Thoracic aorta (tissue), 2 donors: ENCODE measurements at places on chromosomes 1 and 21. TPM values are rescaled to one million over a fixed set of nuclear protein-coding genes. Genes with fewer than 3 reads are reported as not detected.

Gene DONSON
- 12.1 TPM for total RNA-seq

Gene PADI6
- total RNA-seq: not detected

Gene CD55
- total RNA-seq: 109 TPM

Gene WNT4
- not detected for total RNA-seq

Gene SPATA1
- 3.6 TPM for total RNA-seq

Gene ALPL
- total RNA-seq: 7.8 TPM

Gene LRIF1
- 3.0 TPM for total RNA-seq

Gene DIRAS3
- total RNA-seq: 4.6 TPM

Gene ANGPTL7
- total RNA-seq: 19.4 TPM

Gene CFHR1
- total RNA-seq: not detected

Gene PCP4
- 5.4 TPM for total RNA-seq

Gene REN
- total RNA-seq: not detected

Gene ZSCAN20
- total RNA-seq: 15.4 TPM

DNA sequence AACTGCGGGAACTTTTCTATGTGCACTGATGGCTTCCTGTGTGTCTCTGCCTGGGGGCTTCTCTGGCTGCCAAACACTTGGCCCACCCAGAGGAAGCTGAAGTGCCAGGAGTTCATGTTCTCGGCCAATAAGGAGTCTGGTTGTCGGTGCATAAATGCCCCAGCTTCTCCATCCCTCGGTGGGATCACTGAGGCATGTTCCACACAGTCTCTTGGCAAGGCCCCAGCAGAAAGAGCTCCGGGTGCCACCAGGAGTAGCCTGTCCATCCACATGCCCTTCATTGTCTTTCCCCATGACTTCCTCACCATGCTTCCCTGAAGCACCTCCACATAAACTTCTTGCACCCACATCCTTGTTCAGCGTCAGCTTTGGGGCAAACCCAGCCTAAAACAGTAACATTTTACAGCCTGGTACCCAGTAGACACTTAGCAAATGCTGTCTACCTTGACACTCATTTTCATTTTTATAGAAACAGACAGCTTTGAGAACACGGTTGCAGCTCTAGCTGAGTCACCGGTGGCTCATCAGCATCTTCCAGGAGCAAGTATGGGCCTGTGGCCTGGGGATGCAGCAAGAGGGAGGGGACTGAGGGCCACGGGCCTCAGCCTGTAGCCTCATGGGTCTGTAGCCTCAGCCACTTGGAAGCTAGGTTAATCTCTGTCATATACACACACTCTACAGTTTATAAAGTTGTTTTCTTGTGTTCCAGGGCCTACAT lies 14.8 kb upstream of the CDCP2 start:
- H3K36me3 ChIP-seq: no peaks in the 10 kb centered on the region
- no peaks in the 10 kb centered on the region for H3K4me1 ChIP-seq
- DNase-seq: no peak
- no peak overlapping the region for H3K4me3 ChIP-seq

GRCh38 chr21:38256599-38257302 lies at the start of gene KCNJ15:
TSS of gene KCNJ15 (plus strand) at chr21:38256991. CDS start at chr21:38299262, 42,271 bp downstream.
- no peak for DNase-seq
- H3K27ac ChIP-seq: no peak within 1 kb of the TSS
- no peaks in the 10 kb centered on the region for H3K27me3 ChIP-seq
- H3K36me3 ChIP-seq: no peaks in the 10 kb centered on the region
- peaks cover 49% of the 10 kb centered on the region for H3K4me1 ChIP-seq

GRCh38 chr1:33634806-33635205 lies 162.4 kb downstream of the ZSCAN20 start:
- no peak for DNase-seq
- no peaks in the 10 kb centered on the region for H3K36me3 ChIP-seq
- H3K4me3 ChIP-seq: no peak overlapping the region
- H3K27me3 ChIP-seq: no peaks in the 10 kb centered on the region
- H3K27ac ChIP-seq: no peak overlapping the region

- no peak overlapping the region for H3K4me3 ChIP-seq
- H3K27me3 ChIP-seq: no peaks in the 10 kb centered on the region
- no peaks in the 10 kb centered on the region for H3K36me3 ChIP-seq
- no peak for DNase-seq
Observed at GRCh38 chr1:3918966-3919611, 19.0 kb upstream of the C1orf174 start.

DNA sequence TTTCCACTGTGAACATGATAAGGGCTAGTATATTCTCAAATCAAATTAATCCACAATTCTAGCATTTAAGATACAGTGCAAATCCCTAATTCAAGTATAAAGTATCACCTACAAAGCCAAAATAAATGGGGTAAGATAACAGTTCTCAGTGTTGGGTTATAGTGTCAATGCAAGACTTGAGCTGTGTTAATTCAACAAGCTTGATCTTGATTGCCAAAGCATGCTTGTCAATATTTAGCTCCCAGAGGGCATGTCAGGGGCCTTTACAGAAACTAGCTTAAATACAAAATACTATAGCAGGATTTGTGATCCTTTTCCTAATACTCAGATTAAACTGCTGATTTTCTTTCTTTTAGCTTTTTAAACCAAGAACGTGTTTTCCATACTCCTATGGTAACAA lies 541.3 kb downstream of the PTBP2 start:
- H3K27me3 ChIP-seq: no peaks in the 10 kb centered on the region
- no peaks in the 10 kb centered on the region for H3K36me3 ChIP-seq
- no peak overlapping the region for H3K27ac ChIP-seq
- DNase-seq: no peak
- H3K4me3 ChIP-seq: no peak overlapping the region

DNA sequence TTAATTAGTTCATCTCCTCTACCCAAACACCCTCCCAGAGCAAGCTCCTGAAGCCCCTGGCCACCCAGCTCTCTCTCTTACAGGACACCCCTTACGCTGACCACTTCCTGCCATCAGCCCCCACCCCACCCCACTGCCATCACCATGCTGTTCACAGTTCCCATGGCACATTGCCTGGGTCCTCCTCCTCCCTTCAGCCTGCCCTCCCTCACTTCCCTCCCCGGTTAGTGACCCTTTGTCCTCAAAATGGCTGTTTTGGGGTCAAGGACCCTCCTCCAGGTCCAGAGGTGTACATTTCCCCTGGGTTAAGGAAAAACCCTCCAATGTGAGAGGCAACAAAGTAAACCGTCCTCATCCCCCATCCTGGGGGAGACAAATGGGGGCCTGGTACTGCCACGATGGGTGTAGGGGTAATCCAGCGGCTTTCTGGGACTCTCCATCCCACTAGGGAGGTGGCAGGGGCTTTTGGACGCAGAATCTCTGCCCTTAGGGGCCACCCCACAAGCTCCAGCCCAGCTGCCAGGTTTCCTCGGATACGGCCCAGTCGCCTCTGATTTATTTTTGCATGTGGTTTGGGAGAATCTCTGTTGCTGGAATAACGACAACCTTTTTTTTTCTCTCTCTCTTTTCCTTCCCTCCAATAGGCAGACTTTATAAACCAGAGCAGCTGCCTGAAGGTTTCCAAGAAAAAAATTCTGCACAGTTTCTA lies 8.5 kb downstream of the CAMK2N1 start:
- no peak overlapping the region for H3K27ac ChIP-seq
- H3K4me3 ChIP-seq: no peak overlapping the region
- no peaks in the 10 kb centered on the region for H3K4me1 ChIP-seq
- peaks cover 4% of the 10 kb centered on the region for H3K27me3 ChIP-seq

DNA sequence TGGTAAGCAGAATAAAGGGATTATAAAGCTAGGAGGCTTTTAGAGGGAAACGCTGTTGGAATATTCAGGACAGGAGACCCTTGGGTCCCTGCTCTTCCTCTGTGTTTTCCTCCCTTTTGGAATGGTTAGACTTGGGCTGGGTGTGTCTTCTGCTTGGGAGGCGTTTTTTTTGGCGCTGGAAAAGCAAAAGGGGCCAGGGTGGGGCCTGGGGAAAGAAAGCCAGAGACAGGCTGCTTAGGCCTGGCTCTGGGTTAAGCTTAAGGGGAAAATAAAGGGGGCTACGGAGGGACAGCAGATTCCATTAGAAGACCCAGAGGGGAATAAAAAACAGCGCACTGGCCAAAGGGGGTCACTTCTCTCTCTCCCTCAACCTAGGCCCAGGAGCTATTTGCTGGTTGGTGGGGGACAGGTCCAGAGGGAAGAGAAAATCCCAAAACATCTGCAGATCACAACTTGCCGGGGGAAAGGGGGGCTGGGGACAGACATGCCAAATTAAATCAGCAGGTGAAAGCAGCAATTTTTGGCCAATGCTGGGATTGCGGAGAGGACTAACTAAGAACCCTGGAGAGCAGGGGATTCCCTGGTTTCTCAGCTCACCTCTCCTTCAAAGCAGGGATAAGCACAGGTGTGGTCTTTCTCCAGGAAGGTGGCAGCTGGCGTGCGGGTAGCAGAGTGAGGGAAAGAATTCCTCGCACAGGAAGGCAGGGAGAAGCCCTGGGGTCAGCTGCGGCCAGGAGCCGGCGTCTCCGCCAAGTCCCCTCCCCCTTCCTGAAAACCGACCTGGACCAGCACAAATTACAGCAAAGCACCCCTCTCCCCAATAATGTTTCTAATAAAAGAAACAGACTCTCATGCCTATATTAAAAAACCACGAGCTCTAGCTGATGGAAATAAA lies 82.2 kb upstream of the AK4 start:
- peaks cover 51% of the 10 kb centered on the region for H3K4me1 ChIP-seq
- H3K27ac ChIP-seq: peak overlapping the region; percentile 95
- peak overlapping the region; percentile 83 for H3K4me3 ChIP-seq
- DNase-seq: no peak

DNA sequence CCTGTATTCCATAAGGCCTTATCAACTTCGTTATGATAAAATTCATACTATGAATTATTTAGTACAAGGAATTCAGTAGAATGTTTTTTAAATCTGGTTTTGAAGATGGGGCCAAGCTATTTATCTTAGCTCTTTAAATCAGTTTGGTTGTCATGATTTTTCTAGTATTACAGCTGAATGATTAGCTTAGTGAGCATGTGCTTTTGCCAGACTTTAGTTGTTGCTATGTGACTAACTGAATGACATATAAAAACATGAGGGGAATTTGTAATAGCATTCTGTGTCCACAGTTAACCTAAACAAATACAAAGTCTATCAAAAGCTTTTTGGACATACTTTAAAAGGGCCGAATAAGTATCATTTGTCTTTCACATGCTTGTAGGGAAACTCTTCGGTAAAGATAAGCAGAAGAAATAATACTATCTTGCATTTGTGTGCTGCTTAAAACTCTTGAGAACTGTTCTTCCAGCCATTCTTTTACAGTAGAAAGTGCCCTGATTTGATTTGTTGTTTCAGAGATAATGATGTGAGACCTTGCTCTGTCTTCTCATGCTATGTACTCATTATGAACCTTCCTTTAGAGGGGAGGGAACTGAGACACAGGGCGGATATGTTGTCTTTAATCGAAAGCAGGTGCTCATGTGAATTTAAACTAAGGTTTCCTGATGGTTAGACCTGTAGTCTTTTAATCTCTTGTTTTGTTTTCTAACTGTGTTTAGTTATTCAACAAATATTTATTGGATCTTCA lies 18.8 kb downstream of the NEK7 start:
- peaks cover 42% of the 10 kb centered on the region for H3K4me1 ChIP-seq
- H3K27me3 ChIP-seq: no peaks in the 10 kb centered on the region
- no peak for DNase-seq

DNA sequence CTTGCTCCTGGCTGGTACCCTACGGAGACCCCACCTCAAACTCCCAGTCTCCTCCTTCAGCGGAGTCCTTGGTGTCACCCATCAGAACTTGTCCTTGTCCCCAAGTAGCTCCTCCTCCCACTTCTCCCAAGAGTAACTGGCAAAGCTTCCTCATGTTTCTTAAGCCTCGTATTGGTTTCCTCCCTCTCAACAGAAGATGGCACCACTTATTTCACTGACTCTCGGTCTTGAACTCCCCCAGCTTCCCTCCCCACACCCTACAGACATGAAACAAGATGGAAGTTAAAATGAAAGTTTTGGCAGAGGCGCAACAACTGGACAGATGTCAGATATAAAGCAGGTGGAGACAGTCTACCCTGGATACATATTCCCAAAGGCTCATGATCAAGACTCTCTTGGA lies 13.4 kb downstream of the RAB7B start:
- no peak for DNase-seq
- peaks cover 6% of the 10 kb centered on the region for H3K4me1 ChIP-seq
- H3K36me3 ChIP-seq: no peaks in the 10 kb centered on the region
- no peaks in the 10 kb centered on the region for H3K27me3 ChIP-seq
- H3K27ac ChIP-seq: no peak overlapping the region
- H3K4me3 ChIP-seq: no peak overlapping the region

DNA sequence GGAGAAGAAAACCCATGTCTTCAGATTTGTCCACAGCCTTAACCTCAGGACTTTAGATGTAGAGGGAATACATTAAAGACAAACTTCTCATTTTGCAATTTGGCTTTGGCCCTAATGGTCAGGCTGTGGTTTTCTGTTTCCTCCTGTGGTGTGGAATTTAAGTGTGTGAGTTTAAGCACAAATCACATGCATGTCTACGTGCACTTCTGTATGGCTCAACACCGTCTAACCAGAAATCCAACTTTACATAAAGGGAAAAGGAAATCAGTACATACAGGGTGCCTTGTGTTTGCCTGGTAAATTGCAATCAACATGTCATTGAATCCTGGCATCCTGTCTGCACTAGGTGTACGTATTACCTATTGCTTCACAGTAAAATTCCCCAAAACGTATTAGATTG lies 1.2 kb upstream of the ZNF124 start:
- H3K4me3 ChIP-seq: no peak overlapping the region
- H3K27me3 ChIP-seq: no peaks in the 10 kb centered on the region
- no peak overlapping the region for H3K27ac ChIP-seq
- no peaks in the 10 kb centered on the region for H3K4me1 ChIP-seq

DNA sequence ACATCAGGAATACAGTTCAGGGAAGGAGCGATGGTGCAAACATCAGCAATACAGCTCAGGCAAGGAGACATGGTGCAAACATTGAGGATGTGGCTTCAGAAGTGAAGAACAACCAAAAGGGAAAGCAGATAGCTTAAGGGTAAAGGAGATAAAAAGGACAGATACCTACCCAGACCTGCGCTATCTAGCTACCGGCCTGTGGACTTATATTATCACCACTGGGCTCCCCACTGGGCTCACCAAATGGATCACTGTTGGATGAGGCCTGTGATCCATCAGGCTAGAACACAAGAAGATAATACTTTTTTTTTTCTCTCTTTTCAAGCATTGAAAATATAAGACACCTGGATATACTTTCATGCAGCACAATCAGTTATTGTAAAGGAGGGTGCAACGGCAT lies 44.7 kb upstream of the C8B start:
- DNase-seq: no peak
- no peaks in the 10 kb centered on the region for H3K4me1 ChIP-seq
- no peaks in the 10 kb centered on the region for H3K36me3 ChIP-seq
- H3K4me3 ChIP-seq: no peak overlapping the region
- H3K27me3 ChIP-seq: no peaks in the 10 kb centered on the region
